ENCODE measurements at places on chromosomes 13 and 19.
A peak's percentile ranks its signal among the peaks of the same experiment; 100 is the strongest.

DNA sequence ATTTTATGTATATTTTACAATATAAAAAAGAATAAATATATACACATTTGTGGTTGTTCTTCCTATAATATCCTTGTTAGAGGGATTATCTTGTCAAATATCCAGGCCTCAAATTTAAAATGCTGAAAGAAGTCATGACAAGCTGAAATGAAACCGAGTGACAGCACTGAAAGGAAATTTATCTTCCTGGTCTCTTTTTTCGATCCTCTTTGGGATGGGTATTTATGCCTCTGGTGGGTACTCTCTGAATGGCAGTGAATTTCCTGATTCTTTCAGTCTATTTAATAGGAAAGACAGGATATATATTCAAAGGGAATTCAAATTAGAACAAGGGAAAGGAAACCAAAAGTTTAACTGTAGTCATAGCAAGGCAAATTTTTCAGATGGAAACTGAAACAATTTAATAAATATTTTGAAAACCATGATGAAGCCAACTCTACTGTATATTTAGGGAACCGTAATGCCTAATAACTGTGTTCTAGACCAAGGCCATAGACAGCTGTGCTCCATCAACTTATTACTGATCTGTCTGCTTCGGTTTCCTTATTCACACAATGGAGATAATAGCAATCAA is 97.9 kb downstream of the DLEU7 start:
- DNase-seq: no peak

- no peak for DNase-seq
These were observed 1131.7 kb downstream of the SLITRK5 start for GRCh38 chr13:88802886-88803285.

GRCh38 chr19:12628040-12629022 is 17.6 kb downstream of the ZNF791 start:
- no peak for DNase-seq

- DNase-seq: peak; percentile 77
These were observed 213.3 kb downstream of the KCNRG start for GRCh38 chr13:50228527-50228926.
